ENCODE measurements at places on chromosomes 11 and 22.

- DNase-seq, result no peak
These were observed 102.4 kb upstream of the B3GAT1 start for GRCh38 chr11:134514354-134514951.

- DNase-seq, result no peak
These were observed 200.0 kb upstream of the NAV2 start for GRCh38 chr11:19512618-19513017.

- no peak for DNase-seq
These were observed 148.0 kb upstream of the B3GAT1 start for GRCh38 chr11:134560066-134560465.

GRCh38 chr11:63737718-63738117, 30.9 kb downstream of the ZFTA start:
- no peak for DNase-seq

GRCh38 chr11:90414221-90414620, 191.4 kb upstream of the CHORDC1 start:
- DNase-seq, result no peak

- no peak for DNase-seq
These were observed 117.2 kb downstream of the APIP start for GRCh38 chr11:34798985-34799384.

DNA sequence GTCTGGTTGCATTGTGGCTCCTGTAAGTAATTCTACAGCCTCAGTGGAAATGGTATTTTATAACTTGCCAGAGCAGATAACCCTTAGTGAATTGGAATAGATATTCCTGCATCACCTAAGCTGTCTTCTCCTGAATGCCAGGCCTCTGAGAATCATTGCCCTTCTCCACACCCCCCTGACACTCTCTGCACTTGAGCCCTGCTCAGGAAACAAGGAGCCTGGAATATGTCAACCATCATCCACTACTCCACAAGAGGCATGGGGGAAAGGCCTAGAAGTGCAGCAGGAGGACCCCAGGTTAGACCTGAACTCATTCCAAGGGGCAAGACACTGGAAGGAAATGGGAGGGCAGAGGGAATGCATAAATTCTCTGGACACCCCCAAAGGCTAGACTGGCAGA, 72.4 kb downstream of the DSCAML1 start:
- no peak for DNase-seq
